Activated CD4-positive, alpha-beta T cell treated with anti-CD3 and anti-CD28 coated beads for 1 hour (primary cell): ENCODE measurements at places on chromosomes 3 and 15.

- DNase-seq: no peak
These were observed 23.3 kb downstream of the SCG5 start for GRCh38 chr15:32664796-32665195.

DNA sequence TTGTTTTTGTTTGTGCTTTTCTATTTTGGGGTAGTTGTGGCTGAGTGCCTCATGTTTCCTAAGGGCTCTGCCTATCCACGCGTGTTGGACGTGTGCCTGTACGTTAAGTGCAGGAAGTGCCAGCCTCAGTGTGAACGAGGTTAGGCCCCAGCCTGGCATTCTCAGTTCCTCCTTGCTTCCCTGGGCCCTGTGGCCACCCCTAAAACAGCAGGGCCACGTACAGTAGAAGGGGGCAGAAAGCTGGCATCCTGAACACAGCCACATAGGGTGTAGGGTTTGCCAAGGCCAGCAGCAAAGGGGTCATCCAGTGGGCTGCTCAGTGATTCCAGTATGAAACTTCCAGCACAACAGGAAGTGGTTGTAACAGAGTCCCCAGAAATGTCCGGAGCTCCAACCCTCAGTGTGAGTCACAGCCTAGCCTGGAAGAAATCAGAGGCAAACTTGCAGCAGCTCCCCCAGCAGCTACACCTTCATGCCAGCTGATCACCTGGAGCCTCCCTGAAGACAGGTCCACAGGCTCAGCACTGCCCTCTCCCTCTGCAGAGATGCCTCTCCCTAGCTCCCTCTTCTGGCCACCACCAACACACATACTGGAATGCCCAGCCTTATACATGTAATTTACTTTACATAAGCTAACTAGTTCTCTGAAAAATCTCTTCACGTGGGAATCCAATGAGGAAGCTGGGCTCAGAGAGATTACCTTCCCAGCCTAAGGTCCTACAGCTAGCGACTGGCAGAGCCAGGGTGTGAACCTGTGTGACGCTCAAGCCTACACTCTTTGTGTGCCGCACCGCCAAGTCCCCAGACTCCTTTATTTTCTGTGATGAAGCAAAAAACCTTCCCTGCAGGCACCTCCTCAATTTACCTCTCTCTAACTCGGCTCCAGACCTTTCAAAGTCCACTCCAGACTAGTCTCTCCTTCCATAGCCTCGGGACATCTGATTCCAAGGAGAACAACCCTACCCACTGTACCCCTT, 26.6 kb downstream of the ILDR1 start:
- no peak for DNase-seq

- no peak for DNase-seq
These were observed 674.1 kb downstream of the MECOM start for GRCh38 chr3:168989396-168989795.

DNA sequence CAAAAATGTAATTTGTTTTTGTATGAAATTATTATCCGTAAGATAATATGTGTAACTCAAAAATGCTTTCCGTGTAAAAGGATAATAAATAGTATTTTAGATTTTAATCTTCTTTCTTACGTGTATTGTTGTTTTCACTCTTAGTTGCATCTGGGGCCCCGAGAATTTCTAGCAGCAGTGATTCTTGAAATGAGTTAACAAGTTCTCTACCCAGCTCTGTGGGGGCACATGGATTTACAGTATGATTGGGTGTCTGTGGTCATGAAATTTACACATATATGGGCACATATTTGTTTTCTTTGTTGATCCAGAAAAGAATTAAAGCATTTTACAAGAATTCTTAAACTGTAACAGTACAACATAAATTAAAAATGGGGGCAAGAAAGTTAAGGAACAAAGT, 145.9 kb upstream of the LRRFIP2 start:
- DNase-seq: no peak

GRCh38 chr3:189325454-189325853, 153.7 kb downstream of the TPRG1 start:
- DNase-seq: no peak
